ENCODE measurements at places on chromosomes 3 and 15.

- DNase-seq: no peak
Observed at GRCh38 chr15:69060041-69060481, 45.6 kb downstream of the NOX5 start.

- no peak for DNase-seq
Observed at GRCh38 chr3:89560568-89560967, 453.1 kb downstream of the EPHA3 start.

- no peak for DNase-seq
Observed at GRCh38 chr3:50378757-50379156, 19.4 kb upstream of the TMEM115 start.

GRCh38 chr3:150681057-150681456 lies 22.7 kb downstream of the ERICH6 start:
- no peak for DNase-seq

DNA sequence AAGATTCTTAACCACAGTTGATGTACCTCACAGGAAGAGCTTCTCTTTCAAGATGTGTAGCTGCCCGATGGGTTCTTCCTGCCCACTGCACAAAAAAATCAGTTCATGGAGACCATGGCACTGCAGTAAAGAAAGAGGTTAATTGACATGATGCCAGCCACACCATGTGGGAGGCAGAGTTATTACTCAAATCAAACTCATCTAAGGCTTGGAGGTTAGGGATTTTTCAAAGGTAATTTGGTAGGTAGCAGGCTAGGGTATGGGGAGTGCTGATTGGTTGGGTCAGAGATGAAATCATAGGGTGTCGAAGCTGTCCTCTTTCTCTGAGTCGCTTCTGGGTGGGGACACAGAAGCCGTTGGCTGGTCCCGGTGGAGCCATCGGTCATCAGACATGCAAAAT lies 57.4 kb upstream of the BDH1 start:
- DNase-seq: no peak

- DNase-seq: no peak
Observed at GRCh38 chr15:47405365-47406162, 311.7 kb upstream of the SEMA6D start.

DNA sequence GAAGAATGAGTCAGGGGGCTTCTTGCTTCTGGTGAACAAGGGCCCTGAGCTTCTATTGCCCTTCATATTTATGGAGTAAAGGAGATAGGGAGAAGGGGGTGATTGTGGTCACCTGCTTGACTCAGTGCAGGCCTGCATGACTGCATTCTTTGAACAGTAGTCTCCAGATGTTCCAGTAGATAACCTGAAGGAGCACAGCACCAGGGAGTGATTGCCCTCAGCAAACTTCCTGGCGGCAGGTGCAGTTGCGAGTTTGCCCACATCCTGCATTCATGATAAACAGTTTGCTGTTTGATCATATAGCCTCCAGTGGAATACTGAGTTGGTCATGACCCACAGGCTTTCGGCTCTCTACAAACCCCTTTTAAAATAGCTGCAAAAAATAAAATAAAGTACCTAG lies 1632.7 kb downstream of the OTOL1 start:
- no peak for DNase-seq

DNA sequence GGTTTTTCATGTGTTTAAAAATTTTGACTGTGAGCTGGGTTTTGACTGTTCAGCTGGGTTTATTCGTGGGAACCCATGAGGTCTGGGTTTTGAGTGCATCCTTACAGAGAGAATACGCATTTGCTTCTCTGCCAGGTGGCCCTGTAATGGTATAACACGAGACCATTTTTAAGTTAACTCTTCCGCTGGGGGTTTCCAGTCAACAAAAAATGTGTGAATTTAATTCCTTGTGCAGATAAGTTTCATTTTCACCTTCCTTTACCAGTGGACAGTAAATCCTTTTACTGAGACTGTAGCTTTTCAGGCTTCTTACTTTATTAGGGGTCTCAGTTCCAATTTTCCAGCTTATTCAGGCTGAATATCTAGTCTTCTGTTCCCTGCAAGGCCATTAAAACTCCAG lies 149.6 kb downstream of the OPA1 start:
- DNase-seq: no peak

- no peak for DNase-seq
Observed at GRCh38 chr15:70442616-70443321, 320.6 kb downstream of the UACA start.

DNA sequence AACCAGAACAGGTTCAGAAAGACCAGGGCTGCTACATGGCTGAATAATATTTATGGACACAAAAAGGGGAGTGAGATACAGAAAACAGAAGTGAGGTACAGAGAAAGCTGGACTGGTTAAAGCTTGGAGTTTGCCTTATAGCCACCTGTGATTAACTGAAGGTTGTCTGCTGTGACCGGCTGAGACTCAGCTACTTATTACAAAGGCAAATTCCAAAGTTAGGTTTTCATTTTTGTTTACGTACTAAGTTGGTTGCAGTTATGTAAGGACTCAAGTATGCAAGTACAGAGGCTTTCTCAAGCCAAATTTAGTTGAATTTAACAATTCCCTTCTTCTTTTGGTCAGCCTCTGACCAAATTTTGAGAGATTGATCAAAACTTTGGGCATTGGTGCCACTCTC lies 264.6 kb downstream of the THSD4 start:
- no peak for DNase-seq

DNA sequence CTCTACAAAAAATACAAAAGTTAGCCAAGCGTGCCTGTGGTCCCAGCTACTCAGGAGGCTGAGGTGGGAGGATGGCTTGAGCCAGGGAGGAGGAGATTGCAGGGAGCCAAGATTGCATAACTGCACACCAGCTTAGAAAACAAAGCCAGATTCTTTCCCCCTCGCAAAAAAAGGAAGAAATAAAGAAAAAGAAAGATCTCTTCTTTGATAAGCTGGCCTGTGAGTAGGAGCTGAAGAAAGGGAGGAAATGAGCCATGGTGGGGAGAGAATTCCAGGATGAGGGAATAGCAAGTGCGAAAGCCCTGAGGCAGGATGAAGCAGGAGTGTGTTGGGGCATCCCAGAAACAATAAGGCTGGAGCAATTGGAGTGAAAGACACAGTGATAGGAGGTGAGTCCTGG lies 24.5 kb upstream of the TOP2B start:
- DNase-seq: no peak

DNA sequence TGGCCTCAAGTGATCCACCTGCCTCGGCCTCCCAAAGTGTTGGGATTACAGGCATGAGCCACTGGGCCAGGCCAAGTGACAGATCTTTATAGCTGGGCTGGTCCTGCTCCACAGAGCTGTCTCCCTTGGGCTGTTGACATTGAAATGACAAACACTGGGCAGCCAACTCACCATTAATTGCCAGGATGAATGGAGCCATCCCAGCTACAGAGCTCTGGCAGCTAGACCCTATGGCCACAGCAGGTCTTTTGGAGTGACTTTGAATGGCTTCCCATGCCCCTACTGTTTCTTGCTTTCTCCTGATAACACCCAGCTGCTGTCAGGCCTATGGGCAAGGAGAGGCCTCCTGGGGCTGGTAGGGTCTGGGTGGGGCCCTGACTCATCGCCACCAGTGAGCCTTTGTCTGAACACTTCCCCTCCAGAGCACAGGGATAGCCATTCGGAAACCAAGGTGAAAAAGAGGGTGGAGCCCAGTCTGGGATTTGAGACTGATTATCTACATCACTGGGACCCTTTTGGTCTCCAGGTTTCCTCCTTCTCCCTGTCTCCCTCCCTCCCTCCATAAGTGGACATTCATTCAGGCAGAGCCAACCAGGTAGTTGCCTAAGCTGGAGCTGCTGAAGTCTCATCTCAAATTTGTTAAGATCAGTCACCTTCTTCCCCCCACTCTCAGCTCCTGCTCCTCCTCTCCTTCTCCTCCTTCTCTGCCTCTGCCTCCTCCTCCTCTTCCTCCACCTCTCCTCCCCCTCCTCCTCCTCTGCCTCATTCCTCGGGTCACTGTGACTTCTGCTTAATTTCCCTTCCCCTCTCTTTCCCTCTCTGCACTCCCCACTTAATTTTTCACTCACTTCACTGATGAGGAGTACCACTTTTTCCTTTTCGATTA lies 34.0 kb downstream of the BHLHE40 start:
- no peak for DNase-seq

DNA sequence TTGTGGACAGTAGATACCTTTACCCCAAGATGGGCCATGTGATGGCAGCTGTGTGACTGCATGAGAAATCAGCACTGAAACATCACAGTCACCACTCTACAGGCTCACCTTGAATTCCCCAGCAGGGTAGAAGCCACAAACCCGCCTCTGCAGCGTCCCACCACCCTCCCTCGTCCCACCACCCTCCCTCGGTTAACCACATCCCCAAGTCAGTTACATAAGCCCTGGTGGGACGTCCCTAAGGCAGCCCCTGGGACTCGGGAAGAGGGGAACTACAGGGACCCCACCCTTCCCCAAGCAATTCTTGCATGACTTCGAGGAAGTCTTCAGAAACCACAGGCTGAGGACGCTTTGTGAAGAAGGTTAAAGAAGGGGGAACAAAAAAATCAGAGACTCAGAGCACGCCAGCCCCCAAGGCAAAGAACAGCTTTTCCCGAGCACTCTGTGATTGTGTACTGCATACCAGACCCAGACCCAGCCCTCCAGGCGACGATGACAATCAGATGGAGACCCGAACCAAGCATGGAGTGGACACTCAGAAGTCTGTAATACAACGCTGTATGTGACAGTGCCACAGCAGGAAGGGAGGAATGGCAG lies 60.5 kb downstream of the SH3BP5 start:
- no peak for DNase-seq

DNA sequence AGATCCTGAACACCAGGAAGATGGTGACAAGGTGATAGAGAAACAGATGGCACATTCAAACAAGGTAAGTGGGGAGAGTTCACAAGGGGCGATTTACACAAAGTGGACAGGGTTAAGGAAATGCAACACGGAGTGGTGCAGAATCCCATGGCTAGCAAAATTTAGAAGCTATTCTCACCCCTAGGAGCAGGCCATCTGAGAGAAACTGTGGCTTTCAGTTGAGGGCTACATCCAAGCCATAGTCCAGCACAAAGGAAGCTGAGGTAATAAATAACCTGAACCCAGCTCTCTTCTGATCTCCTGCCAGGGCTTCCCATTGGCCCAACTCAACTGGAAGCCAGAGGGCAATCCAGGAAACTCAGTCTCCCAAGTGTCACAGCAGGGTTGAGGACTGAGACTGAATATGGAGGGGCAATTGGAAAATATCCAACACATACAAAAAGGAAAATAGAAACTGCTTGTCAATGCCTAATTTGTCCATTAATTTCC lies 1.2 kb upstream of the ZNF445 start:
- no peak for DNase-seq

DNA sequence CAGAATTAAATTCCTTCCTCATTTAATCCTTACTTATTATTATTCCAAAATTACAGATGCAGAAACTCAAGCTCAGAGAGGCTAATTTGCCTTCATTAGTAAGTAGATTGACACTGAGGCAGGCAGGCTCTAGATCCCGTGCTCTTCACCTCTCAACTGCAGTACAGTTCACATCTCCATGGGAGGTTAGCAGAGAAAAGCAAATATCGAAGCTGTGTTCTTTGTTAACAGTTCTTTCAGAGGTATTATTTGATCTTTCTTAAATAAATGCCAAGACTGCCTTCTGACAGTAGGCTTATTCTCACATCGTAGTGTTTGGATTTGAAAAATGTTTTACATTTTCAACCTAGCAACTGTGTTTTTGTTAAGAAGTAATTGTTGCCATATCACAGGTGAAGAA lies 15.9 kb upstream of the FAH start:
- no peak for DNase-seq

DNA sequence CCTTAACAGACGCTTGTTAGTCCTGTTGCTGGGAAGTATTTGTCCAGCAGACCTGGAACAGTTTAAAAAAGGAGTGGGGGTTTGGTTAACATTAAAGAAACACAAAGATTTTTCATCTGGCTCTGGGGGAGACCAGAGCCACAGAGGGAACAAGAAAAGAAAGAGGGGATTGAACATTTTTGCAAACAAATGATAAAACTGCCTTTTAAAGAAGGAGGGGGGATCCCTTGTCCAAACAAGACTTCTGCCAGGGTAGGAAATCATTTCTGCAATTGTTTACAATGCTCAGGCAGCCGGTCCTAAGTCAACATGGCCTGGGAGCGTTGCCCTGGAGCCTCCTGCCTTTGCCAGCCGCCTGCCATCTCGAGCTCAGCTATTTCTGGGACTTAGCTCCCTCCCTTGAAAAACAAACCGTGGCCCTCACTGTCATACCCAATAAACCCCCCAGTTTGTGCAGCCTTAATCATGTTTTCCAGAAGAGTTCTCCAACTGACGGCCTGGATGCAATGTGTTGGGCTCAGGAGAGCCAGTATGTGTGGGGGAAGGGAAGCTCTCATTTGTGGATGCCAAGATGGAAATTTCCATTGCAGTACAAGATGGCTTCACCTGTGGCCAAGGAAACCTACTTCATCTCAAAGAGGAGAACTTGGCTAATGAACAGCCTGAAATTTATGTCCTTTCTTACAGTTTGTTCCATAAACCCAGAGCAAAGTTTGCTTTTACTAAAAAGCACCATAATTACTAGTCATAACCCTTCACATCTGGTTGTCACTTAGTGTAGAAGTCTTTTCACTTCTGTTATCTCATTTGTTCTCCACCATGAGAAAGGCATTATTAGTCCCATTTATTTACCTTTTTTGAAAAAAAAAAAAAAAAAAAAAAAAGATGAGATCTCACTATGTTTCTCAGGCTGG lies 75.9 kb upstream of the RNU6-1 start:
- DNase-seq: peak; percentile 39

GRCh38 chr3:32553459-32553858 lies 17.2 kb downstream of the DYNC1LI1 start:
- no peak for DNase-seq

GRCh38 chr3:158095814-158096704 lies 10.2 kb downstream of the SHOX2 start:
- DNase-seq: no peak

DNA sequence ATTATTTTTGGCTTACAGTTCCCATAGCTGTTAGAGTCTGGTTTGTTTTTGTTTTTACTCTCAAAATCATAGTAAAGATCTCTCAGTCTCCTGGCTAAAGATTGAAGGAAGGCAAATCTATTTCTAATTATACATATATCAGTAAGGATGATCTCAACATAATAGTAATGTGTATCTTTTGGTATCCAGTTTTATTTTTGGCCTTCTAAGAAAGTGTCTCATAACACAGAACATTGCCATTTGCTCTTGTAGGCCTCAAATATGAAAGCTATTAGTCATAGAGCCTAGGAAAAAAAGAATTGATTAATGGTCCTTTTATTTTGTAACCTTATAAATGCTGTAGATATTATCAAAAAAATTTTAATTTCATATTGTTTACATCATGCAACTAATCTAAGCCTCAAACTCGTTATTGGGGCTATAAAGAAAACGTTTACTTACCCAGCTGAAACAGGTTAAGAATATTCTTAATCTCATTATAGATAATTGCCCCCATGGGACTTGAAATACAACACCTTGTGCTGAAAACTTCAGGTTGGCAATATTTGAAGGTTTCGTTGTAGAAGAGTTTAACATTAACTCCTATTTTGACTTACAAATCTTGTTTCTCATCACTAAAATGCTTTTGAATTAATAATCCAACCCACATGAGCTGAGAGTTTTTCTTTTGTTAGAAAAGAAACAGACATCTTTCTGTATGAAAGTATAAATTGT lies 16.7 kb downstream of the FBXO45 start:
- no peak for DNase-seq

GRCh38 chr3:187615630-187616029 lies 54.6 kb downstream of the SST start:
- no peak for DNase-seq

All from head of caudate nucleus (tissue), 42 donors.